Stimulated activated CD4-positive, alpha-beta T cell treated with anti-CD3 and anti-CD28 coated beads, Interleukin-2, amount 100 ng/mL, for 48 hours (primary cell): ENCODE measurements at places on chromosomes 4 and X.
A peak's percentile ranks its signal among the peaks of the same experiment; 100 is the strongest.

DNA sequence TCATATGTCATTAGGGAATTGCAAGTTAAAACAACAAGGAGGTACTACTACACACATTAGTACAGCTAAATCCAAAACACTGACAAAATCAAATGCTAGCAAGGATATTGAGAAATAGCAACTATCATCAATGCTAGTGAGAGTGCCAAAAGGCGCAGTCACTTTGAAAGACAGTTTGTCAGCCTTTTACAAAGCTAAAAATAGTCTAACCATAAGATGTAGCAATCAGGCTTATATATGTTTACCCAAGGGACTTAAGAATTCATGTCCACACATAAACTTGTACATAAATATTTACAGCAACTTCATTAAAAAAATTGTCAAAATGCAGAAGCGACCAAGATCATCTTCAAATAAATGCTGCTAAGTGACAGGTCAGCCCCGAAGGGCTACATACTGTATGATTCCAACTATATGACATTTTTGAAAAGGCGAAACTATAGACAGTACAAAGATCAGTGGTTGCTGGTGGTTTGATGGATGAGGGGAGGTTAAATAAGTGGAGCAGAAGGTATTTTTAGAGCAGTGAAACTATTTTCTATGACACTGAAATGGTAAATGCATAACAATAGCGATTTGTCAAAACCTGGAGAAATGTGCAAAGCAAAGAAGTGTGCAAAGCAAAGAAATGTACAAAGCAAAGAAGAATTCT lies 704.8 kb downstream of the ARAP2 start:
- DNase-seq, result no peak

GRCh38 chr4:108227923-108228322 lies 59.2 kb upstream of the LEF1 start:
- no peak for DNase-seq

GRCh38 chrX:82666355-82666754 lies 841.7 kb upstream of the POU3F4 start:
- DNase-seq, result no peak

DNA sequence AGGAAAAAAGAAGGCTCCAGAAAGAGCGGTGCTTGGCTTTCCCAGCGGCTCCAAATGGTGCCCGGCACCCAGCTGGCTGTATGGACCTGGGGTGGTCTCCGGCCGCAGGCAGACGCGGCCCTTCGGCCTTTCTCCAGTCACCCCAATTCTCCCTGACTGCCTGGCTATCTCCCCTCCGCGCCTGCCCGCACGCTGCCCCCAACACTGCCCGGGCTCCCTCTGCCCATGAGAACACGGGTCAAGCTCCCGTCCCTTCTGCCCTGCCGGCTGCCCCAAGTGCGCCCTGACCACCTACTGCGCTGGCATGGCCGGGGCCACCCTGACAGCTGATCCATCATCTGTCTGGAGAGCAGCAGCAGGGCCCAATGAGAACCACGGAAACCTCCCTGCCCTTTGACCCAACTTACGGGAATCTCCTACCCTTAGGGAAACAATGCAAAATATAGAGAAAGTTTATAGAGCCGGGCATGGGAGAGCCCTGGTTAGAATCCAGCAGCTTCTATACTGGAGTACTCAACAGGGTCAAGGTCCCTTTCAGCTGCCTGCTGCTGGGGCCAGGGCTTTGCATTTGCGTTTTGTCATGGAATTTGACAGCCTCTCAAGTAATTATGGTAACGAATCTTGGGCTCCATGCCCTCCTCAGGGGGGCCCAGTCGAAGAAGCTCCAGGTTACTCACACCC lies 1.2 kb upstream of the FAM3A start:
- DNase-seq, result no peak

GRCh38 chrX:100980608-100981497 lies 11.3 kb downstream of the ARL13A start:
- no peak for DNase-seq

DNA sequence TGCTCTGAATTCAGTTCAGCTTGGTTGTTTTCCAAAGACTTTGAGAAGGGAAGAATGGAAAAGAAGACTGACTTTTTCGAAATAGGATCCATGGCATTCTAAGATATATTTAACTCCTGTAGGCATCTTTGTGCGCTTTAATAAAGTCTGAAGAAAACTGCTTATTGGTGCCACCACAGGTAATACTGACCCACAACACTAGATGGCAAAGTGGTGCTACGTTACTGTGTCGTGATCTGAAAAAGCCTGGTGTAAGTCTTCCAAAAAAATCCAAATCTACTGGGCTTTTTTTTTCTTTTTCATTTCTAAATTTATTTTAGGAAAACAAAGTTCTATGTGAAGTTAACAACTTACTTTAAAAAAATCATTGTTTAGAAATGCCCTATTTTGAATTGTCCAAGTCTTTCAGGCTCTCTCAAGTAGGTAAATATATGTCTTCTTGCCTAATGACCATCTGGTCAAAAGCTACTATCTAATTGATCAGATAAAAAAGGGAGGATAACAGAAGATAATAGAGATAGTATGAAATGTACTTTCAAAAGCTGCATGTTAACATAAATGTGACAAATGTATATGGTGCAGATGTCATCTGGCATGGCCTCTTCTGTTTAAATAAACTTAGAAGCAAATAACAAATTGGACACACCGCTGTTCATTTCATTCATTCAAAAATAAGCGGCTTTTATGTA lies 47.0 kb upstream of the MID1IP1 start:
- DNase-seq, result peak; percentile 7

DNA sequence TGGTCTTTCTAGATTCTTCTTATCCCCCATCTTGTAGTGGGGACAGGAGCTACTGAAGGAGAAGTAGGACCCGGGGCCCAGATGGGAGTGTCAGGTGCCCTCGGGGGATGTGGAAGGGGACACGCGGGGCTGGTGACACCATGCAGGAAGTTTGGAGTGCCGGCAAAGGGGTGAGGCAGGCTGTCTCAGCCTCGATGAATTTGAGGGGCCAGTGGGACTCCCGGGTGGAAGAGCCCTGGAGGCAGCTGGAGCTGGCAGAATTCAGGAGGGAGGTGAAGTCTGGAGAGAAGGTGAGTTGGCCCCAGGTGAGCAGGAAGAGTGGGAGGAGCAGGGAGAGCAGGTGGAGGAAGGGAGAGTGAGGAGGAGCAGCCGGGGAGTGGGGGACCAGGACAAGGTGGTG lies 101.7 kb downstream of the CPZ start:
- no peak for DNase-seq

- no peak for DNase-seq
Measured at GRCh38 chrX:72113461-72113860, 18.3 kb downstream of the RTL5 start.

DNA sequence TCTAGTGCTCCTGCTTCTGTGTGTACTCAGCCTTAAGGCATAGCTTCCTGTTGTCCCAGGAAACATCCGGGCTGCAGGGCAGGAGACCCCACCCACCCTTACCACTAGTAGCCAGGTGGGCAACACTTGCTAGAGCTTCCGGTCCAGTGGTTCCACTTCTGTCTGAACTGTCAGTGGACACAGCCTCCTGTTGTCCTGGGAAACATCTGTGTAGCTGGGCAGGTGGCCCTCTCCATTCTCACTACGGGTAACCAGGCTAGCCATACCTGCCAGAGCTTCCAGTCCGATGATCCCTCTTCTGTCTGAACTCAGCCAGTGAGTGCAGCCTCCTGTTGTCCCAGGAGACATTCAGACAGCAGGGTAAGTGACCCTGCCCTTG lies 372.2 kb downstream of the INPP4B start:
- no peak for DNase-seq

GRCh38 chr4:148292686-148293085 lies 149.5 kb downstream of the NR3C2 start:
- DNase-seq, result no peak

- DNase-seq, result peak; percentile 6
Measured at GRCh38 chrX:39688576-39689375, 409.0 kb downstream of the BCOR start.

DNA sequence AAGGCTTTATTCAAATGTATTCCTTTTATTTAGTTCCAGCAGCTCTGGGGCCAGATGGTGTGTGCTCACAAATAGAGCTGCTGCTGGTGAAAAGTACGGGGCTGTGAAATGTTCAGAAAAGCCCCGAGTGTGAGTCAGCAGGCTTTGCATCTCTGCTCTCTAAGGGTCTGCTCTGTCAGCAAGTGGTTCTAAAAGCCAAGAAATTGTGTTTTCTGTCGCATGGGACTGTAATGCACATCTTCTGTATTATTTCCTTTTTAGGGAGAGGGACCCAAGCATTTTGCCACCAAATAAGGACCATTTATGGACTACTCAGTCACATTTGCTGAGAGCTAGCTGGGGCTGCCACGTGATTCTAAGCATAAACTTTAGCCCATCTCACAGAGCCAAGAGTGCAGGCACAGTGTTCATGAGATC lies 82.9 kb upstream of the NHS start:
- DNase-seq, result no peak

- DNase-seq, result no peak
Measured at GRCh38 chrX:52988985-52989917, 30.9 kb upstream of the FAM156A start.

- DNase-seq, result no peak
Measured at GRCh38 chrX:30572004-30572403, 5.6 kb downstream of the TASL start.

GRCh38 chrX:96684339-96685209 lies at the start of gene DIAPH2:
TSS of gene DIAPH2 (plus strand) at chrX:96684842.
- peak; percentile 52 for DNase-seq

DNA sequence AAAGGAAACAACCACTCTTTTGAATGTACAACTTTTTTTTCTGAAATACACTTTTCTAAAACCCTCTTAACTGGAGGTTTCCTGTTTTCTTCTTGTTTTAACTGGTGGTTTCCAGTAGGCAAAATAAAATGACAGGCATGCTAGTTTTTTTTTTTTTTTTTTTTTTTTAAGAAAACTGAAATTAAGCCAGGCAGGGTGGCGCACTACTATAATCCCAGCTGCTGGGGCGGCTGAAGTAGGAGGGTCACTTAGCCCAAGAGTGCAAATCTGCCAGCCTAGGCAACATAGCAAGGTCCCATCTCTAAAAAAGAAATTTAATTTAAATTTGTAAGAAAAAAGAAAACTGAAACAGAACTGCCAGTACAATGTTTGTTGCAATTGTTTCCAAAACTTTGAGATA lies 44.0 kb downstream of the TMEM144 start:
- DNase-seq, result no peak

- no peak for DNase-seq
Measured at GRCh38 chrX:5957506-5957905, 271.2 kb downstream of the NLGN4X start.

DNA sequence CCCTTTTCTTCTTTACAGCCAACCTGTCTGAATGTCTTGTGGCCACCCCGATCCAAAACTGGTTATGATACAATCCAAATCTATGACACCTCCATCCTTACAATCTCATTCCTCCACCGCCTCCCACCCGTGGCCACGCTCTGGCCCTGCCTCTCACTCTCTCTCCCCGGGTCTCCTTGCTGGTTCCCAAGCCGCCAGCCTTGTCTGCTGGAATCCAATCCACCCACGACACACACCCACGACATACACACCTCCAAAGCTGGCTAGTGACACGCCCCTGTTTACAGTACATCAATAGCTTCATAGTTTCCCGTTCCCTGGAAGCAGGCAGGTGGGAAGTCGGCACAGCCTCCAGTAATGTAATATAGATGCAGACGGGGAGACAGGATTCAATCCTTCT lies 99.0 kb downstream of the WFS1 start:
- DNase-seq, result no peak

- no peak for DNase-seq
Measured at GRCh38 chr4:2742081-2742822, 13.9 kb downstream of the TNIP2 start.
